A549 treated with RU486 at 1 μM for 4 hours (cell line): ENCODE measurements at places on chromosomes 7 and 10. TPM values are rescaled to one million over a fixed set of nuclear protein-coding genes. Genes with fewer than 3 reads are reported as not detected.

The LDB3 gene
- total RNA-seq = 0.05 to 0.06 TPM (median 0.05 TPM) in 3 of 5 replicates, not detected in the others

The CLCN1 gene
- 0.06 to 0.11 TPM in 2 of 5 replicates, not detected in the others for total RNA-seq

The MYOF gene
- 180 to 248 TPM (median 210 TPM) in 5 replicates for total RNA-seq

The CRPPA gene
- total RNA-seq = 0.27 to 1.3 TPM (median 0.67 TPM) in 5 replicates

The RAB19 gene
- not detected in 5 replicates for total RNA-seq

The CRYGN gene
- total RNA-seq = not detected in 5 replicates

The FGL2 gene
- total RNA-seq = not detected in 5 replicates

The NEUROD6 gene
- total RNA-seq = not detected in 5 replicates

The EPHA1 gene
- total RNA-seq = not detected in 5 replicates

The MYL10 gene
- total RNA-seq = not detected in 5 replicates

The CYP3A7 gene
- total RNA-seq = not detected in 5 replicates

The EN2 gene
- 0.62 to 1.0 TPM (median 0.94 TPM) in 5 replicates for total RNA-seq

The VIPR2 gene
- total RNA-seq = not detected in 5 replicates
